Thyroid gland (tissue), 4 donors: ENCODE measurements at places on chromosomes 12 and 14.
A peak's percentile ranks its signal among the peaks of the same experiment; 100 is the strongest.

DNA sequence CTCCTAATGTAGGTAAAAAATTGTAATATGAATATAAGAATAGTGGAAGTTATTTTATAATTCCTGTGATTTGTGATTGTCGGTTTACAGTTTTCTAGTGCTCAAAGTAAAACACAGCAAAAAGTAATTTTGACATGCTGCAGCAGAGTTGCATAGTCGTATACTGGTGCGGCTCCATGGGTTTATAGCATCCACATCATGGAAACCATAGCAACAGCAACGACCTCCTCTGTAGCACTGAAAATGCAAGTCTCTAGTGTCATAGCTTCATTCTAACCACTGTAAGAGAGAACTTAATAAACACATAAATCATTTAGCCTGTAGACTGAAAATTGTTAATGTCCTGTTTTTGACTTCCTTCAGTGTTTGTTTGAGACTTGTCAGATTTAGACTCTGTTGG lies 574.3 kb downstream of the KCNH5 start:
- DNase-seq, result no peak
- no peaks in the 10 kb centered on the region for H3K4me1 ChIP-seq
- no peak overlapping the region for H3K4me3 ChIP-seq
- no peak overlapping the region for H3K27ac ChIP-seq
- no peaks in the 10 kb centered on the region for H3K36me3 ChIP-seq

GRCh38 chr12:94643606-94644005 lies 6.8 kb downstream of the TMCC3 start:
- H3K4me1 ChIP-seq, result peaks cover 18% of the 10 kb centered on the region
- H3K36me3 ChIP-seq, result no peaks in the 10 kb centered on the region
- no peaks in the 10 kb centered on the region for H3K27me3 ChIP-seq
- no peak overlapping the region for H3K27ac ChIP-seq
- no peak for DNase-seq

DNA sequence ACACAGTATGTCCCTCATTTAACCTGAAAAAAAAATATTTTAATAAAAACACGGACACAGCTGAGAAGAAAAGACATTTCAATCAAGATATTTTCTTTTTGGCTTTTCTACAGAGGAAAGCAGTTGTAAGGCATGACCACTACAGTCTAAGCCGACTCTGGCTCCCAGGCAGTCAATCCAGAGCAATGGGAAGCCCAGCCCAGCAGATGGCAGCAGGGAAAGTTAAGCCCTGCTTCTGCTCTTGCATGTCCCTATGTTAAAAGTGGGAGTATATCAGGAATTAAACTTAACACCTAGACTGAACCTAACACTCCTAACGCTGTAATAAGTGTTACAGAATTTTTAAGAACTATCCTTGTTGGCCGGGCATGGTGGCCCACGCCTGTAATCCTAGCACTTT lies 19.5 kb upstream of the HAL start:
- H3K27ac ChIP-seq, result no peak overlapping the region
- no peak overlapping the region for H3K4me3 ChIP-seq
- peak; percentile 18 for DNase-seq
- no peaks in the 10 kb centered on the region for H3K4me1 ChIP-seq
- H3K27me3 ChIP-seq, result no peaks in the 10 kb centered on the region
- peaks cover 38% of the 10 kb centered on the region for H3K36me3 ChIP-seq

- peak; percentile 79 for DNase-seq
- peak overlapping the region; percentile 80 for H3K27ac ChIP-seq
- no peaks in the 10 kb centered on the region for H3K27me3 ChIP-seq
- H3K4me1 ChIP-seq, result peaks cover 28% of the 10 kb centered on the region
- H3K4me3 ChIP-seq, result peak overlapping the region; percentile 53
- H3K36me3 ChIP-seq, result no peaks in the 10 kb centered on the region
These were observed 576 bp downstream of the SYNE3 start for GRCh38 chr14:95515596-95516552.

GRCh38 chr12:121915841-121916321 lies 2.5 kb upstream of the CFAP251 start:
- no peak for DNase-seq
- H3K4me3 ChIP-seq, result no peak overlapping the region
- peaks cover 5% of the 10 kb centered on the region for H3K4me1 ChIP-seq
- no peak overlapping the region for H3K27ac ChIP-seq
- H3K36me3 ChIP-seq, result peaks cover 21% of the 10 kb centered on the region

GRCh38 chr12:20282401-20282800 lies 85.9 kb upstream of the PDE3A start:
- no peak overlapping the region for H3K4me3 ChIP-seq
- H3K27me3 ChIP-seq, result no peaks in the 10 kb centered on the region
- no peaks in the 10 kb centered on the region for H3K4me1 ChIP-seq

- DNase-seq, result no peak
- no peak overlapping the region for H3K4me3 ChIP-seq
- no peak overlapping the region for H3K27ac ChIP-seq
These were observed 2.5 kb upstream of the APOBEC1 start for GRCh38 chr12:7668171-7668570.
